ENCODE measurements at places on chromosomes 5 and 9.

GRCh38 chr9:95491543-95492320 is 25.0 kb downstream of the PTCH1 start:
- H3K27ac ChIP-seq: no peak overlapping the region
- no peak overlapping the region for H3K4me3 ChIP-seq
- no peaks in the 10 kb centered on the region for H3K36me3 ChIP-seq
- peaks cover 45% of the 10 kb centered on the region for H3K4me1 ChIP-seq
- no peak for DNase-seq

DNA sequence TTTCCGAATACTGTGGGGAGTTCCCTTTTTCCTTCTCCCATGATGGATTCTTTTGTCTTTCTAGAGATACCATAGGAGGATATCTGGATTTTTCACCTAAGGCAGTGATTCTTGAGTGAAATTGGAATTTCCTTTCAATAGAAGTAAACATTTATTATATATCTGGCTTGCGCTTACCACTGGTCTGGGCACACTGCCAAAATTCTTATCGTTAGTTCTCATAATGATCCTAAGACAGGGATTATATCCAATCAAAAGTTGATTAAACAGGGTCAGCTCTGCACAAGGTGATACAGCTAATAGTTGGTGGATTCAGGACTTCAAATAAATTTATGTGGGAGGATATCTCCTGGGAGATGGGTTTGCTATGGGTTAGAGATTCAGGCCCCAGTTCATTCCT is 9.6 kb downstream of the TLE4 start:
- H3K27ac ChIP-seq: peak overlapping the region; percentile 59
- H3K36me3 ChIP-seq: peaks cover 2% of the 10 kb centered on the region
- H3K4me3 ChIP-seq: no peak overlapping the region

DNA sequence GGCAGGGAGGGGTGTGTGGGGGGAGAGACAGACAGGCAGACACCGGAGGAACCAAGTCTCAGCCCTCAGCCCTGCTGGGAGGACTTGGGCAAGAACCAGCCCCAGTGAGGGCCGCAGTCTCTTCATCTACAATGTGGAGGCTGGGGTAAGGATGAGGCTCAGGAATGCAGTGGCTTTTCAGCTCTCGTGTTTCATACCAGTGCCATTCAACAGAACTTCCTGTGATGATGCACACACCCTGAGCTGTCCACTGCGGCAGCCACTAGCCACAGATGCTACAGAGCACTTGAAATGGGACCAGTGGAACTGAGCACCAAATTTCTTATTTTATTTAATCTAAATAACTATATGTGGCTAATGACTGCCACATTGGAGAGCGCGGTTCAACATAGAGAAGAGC is 10.7 kb downstream of the CAMK2A start:
- no peak overlapping the region for H3K4me3 ChIP-seq
- no peak for DNase-seq
- H3K4me1 ChIP-seq: no peaks in the 10 kb centered on the region
- H3K27me3 ChIP-seq: peaks cover 18% of the 10 kb centered on the region

DNA sequence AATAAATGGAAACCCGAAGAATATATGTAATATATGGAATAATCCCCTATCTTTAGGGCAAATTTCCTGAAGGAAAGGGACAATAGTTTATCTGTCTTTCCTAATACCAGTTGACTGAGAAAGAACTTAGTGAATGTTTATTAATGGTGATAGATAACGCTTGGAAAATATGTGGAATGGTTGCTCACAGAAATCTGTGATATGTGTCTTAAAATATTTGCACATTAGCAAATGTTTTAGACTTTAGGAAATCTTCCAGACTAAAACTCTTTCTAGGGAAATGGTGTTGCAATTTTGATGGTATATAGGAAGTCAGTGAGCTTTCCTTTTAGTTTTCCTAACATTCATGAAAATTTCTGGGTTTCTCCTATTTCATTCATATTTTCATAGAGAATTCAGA is 90.4 kb downstream of the PIP5K1B start:
- H3K27ac ChIP-seq: no peak overlapping the region
- no peak for DNase-seq
- H3K36me3 ChIP-seq: no peaks in the 10 kb centered on the region
- H3K27me3 ChIP-seq: no peaks in the 10 kb centered on the region

- no peaks in the 10 kb centered on the region for H3K27me3 ChIP-seq
- H3K4me3 ChIP-seq: no peak overlapping the region
- no peak for DNase-seq
- peaks cover 4% of the 10 kb centered on the region for H3K36me3 ChIP-seq
- H3K27ac ChIP-seq: no peak overlapping the region
Observed at GRCh38 chr5:81486711-81487110, 92.8 kb upstream of the ACOT12 start.

- no peaks in the 10 kb centered on the region for H3K36me3 ChIP-seq
- no peak overlapping the region for H3K27ac ChIP-seq
- peaks cover 3% of the 10 kb centered on the region for H3K27me3 ChIP-seq
- H3K4me1 ChIP-seq: peaks cover 13% of the 10 kb centered on the region
Observed at GRCh38 chr5:175534070-175534932, 55.9 kb downstream of the SFXN1 start.

DNA sequence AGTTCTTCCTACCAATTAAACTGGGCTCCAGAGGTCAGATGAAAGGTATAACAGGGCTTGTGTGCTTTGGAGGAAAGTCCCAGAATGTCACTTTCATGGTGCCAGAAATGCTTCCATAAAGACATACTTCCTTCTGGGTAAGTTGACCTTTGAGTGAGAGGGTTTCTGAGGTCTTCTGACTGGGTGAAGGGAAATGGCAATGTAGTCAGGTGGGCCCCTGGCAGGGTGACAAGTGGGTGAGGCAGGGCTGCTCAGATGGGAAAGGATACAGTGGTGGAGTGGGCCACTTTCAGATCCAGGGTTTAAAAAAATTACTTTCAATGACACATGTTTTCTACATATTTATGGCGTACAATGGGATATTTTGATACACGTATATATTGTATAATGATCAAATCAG is 136.5 kb upstream of the PITX1 start:
- H3K4me1 ChIP-seq: no peaks in the 10 kb centered on the region
- DNase-seq: no peak
- no peak overlapping the region for H3K27ac ChIP-seq
- no peak overlapping the region for H3K4me3 ChIP-seq

DNA sequence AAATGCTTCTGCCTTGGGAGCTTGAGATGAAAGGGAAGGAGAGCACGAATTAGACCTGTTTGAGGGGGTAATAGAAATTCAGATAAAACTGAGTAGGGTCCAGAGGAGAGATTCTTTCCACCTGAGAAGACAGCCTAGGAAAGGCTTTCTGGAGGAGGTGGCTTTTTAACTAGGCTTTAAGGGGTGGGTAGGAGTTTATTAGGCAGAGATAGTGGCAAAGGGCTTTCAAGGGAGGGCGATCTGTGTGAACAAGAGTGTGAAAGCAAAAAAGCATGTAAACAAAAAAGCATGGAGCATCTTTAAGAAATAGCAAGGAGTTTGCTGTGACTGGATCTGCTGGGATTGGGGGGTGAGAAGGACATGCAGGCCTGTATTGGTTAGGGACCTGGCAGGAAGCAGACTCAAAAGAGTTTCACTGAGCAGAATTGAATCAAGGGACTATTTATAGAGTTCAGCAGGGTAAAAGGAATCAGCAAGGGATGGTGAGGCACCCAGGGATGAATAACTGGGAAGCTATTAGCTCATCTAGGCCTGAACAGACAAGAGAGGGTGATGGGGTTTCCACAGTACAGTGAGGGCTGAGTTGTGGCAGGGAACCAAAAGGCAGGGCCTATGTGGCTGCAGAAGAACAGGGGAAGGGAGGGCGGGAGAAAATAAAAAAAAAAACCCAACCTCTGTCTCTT is 18.8 kb downstream of the SLC1A1 start:
- DNase-seq: no peak
- no peaks in the 10 kb centered on the region for H3K4me1 ChIP-seq
- H3K4me3 ChIP-seq: no peak overlapping the region
- H3K36me3 ChIP-seq: no peaks in the 10 kb centered on the region
- no peak overlapping the region for H3K27ac ChIP-seq

- no peak overlapping the region for H3K4me3 ChIP-seq
- peaks cover 5% of the 10 kb centered on the region for H3K36me3 ChIP-seq
- no peaks in the 10 kb centered on the region for H3K4me1 ChIP-seq
- no peak for DNase-seq
- no peaks in the 10 kb centered on the region for H3K27me3 ChIP-seq
- no peak overlapping the region for H3K27ac ChIP-seq
Observed at GRCh38 chr9:123416176-123416575, 60.2 kb downstream of the CRB2 start.

GRCh38 chr5:115551415-115551814 is 6.8 kb upstream of the FEM1C start:
- H3K4me1 ChIP-seq: no peaks in the 10 kb centered on the region
- H3K4me3 ChIP-seq: no peak overlapping the region
- no peak for DNase-seq
- H3K27ac ChIP-seq: no peak overlapping the region

DNA sequence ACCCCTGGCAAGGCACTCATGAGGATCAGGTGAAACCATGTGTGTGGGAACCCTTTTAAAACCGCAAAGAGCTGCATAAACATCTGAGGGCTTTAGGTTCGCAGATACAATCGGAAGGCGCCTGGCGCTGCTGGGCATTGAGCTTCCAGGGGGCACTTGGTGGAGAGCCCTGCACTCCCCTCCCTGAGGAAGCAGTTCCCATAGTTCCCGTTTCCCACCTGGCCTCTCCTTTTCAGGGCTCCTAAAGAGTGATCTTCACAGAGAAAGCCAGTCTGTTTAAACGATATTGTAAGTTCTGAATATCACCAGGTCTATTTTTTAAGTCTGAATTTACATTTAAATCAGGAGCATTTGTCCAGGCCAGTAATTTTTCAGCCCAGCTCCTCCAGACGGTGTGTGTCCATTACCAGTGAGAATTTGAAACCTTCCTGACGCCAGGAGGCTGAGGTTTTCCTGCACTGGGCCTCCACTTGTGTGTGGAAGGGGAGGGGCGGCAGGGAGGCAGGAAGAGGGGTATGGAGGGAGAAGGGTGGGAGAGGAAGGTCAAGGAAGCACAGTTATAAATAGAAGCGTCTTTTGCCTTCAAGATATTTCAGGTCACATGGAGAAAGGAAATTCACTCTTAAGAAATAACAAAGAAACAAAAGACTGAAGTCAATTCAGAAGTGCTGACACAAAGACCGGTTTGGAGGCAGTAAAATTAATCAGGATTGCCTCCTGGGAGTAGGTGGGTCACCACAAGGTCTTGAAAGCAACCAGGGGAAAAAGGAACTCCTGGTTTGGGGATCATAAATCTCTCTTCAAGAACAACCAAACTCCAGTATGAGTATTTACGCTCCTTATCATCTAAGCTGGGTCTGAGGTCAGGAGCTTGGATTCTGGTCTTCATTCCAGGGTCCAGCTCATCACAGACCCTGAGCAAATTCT is 14.3 kb upstream of the MGAT1 start:
- H3K36me3 ChIP-seq: no peaks in the 10 kb centered on the region
- no peak for DNase-seq
- H3K4me3 ChIP-seq: peak overlapping the region; percentile 17
- no peak overlapping the region for H3K27ac ChIP-seq
- peaks cover 20% of the 10 kb centered on the region for H3K4me1 ChIP-seq

DNA sequence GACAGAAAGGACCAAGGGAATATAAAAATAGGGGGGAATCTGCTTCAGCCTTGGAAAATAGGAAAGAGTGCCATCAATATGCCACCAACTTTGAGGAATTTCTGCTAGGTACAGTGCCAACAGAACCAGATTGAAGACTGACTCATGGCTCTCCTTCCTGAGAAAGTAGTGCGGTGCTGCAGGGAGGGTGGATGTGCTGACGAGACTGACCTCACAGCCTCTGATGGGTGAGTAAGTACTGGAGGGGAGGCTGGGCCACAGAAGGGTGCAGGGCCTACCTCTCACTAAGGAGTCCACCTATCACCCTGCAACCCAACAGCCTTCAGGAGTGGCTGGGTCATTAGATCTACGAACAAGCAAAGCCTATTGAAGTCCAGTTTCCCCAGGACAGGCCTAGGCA is 187.6 kb downstream of the GABBR2 start:
- H3K27me3 ChIP-seq: peaks cover 3% of the 10 kb centered on the region
- no peak for DNase-seq
- no peak overlapping the region for H3K4me3 ChIP-seq
- H3K27ac ChIP-seq: no peak overlapping the region
- no peaks in the 10 kb centered on the region for H3K4me1 ChIP-seq
- no peaks in the 10 kb centered on the region for H3K36me3 ChIP-seq

- no peaks in the 10 kb centered on the region for H3K27me3 ChIP-seq
- no peaks in the 10 kb centered on the region for H3K4me1 ChIP-seq
- H3K27ac ChIP-seq: no peak overlapping the region
- DNase-seq: peak; percentile 53
- H3K36me3 ChIP-seq: no peaks in the 10 kb centered on the region
Observed at GRCh38 chr9:123349691-123350480, 6.1 kb upstream of the CRB2 start.

DNA sequence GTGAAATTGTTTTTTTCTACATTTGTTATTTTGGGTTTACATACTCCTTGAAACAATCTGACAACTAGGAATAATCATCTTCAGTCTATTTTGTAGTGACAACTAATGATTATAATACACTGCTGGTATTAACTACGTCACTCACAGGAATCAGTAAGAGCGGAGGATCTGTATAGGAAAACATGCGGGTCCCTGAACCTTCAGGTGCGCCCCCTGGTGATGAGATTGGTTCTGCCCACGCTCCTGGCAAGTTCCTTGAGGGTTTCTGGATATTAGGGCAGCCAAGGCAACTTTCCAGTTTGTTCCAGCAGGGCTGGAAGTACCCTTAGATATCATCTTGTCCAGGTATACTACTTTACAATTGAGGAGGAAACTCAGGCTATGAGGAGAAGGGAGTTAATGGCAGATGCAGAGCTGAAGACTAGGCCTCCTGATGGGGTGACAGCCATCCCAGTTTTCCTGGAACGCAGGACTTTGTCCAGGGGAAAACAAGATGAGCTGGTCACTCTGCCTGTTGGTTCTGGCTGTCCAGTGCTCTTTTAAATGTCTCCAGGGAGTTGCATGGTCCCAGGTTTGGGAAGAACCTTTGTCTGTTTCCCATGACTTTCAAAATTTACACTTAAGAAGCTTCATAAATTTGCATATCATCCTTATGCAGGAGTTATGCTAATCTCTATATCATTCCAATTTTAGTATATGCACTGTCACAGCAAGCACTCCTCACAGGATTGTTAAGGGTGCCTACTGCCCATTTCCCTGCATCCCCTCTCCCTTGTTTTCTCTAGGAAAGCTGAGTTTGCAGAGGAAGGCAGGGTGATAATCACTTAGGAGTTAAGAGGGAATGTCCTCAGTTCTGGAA is 14.9 kb upstream of the WNT8A start:
- no peaks in the 10 kb centered on the region for H3K4me1 ChIP-seq
- no peak overlapping the region for H3K4me3 ChIP-seq
- DNase-seq: peak; percentile 29
- H3K27ac ChIP-seq: no peak overlapping the region
- peaks cover 6% of the 10 kb centered on the region for H3K27me3 ChIP-seq
- H3K36me3 ChIP-seq: no peaks in the 10 kb centered on the region

GRCh38 chr5:170056561-170057267 is 49.0 kb upstream of the FOXI1 start:
- no peak overlapping the region for H3K4me3 ChIP-seq
- DNase-seq: no peak
- no peak overlapping the region for H3K27ac ChIP-seq
- no peaks in the 10 kb centered on the region for H3K4me1 ChIP-seq
- peaks cover 18% of the 10 kb centered on the region for H3K36me3 ChIP-seq
